ENCODE measurements at places on chromosomes 2 and 18. TPM values are rescaled to one million over a fixed set of nuclear protein-coding genes. Genes with fewer than 3 reads are reported as not detected.

Gene SEMA4C
- 24.8 TPM for total RNA-seq

Gene FER1L5
- not detected for total RNA-seq

Gene ALK
- not detected for total RNA-seq

Gene IL1B
- total RNA-seq = not detected

Gene ACAA2
- total RNA-seq = 60.3 TPM

Gene MRPL44
- 24.6 TPM for total RNA-seq

- no peaks in the 10 kb centered on the region for H3K4me1 ChIP-seq
- no peak for DNase-seq
- no peak overlapping the region for H3K4me3 ChIP-seq
- no peak overlapping the region for H3K27ac ChIP-seq
Observed at GRCh38 chr2:231429901-231430300, 34.4 kb downstream of the NCL start.

GRCh38 chr18:22335731-22336198 is 82.0 kb downstream of the CTAGE1 start:
- no peaks in the 10 kb centered on the region for H3K36me3 ChIP-seq
- H3K4me1 ChIP-seq = peaks cover 20% of the 10 kb centered on the region
- no peak for DNase-seq
- peaks cover 31% of the 10 kb centered on the region for H3K27me3 ChIP-seq

DNA sequence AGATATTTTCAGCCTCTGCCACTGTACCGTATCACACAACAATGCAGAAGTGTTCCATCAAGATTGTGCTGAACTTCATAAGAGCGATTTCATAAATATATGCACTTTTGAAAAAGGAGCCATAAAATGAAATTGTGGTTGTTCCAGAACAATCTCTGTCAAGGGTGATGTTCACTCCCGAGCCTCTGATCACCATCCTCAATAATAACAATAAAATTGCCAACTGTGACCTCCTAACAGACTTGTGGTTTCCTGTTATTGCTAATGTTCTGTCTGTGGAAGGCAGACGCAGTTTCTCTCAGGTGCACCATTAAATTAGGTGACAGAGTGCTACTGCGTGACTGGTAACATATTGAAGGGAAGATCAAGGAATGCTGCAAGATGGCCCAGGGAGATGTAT is 383.7 kb downstream of the SOCS6 start:
- H3K27ac ChIP-seq = no peak overlapping the region
- DNase-seq = no peak
- H3K4me3 ChIP-seq = no peak overlapping the region
- H3K4me1 ChIP-seq = no peaks in the 10 kb centered on the region
- H3K27me3 ChIP-seq = no peaks in the 10 kb centered on the region

- no peak overlapping the region for H3K4me3 ChIP-seq
- H3K27ac ChIP-seq = no peak overlapping the region
- no peak for DNase-seq
- H3K4me1 ChIP-seq = no peaks in the 10 kb centered on the region
- H3K36me3 ChIP-seq = no peaks in the 10 kb centered on the region
- peaks cover 12% of the 10 kb centered on the region for H3K27me3 ChIP-seq
Observed at GRCh38 chr2:222433332-222434173, 9.2 kb downstream of the SGPP2 start.
